ENCODE measurements at places on chromosomes 12 and 14.

- no peak for DNase-seq
Observed at GRCh38 chr12:98737322-98737712, 92.2 kb downstream of the APAF1 start.

GRCh38 chr14:85764822-85765221 lies 234.9 kb downstream of the FLRT2 start:
- no peak for DNase-seq

- no peak for DNase-seq
Observed at GRCh38 chr12:44654646-44655639, 221.2 kb downstream of the NELL2 start.

DNA sequence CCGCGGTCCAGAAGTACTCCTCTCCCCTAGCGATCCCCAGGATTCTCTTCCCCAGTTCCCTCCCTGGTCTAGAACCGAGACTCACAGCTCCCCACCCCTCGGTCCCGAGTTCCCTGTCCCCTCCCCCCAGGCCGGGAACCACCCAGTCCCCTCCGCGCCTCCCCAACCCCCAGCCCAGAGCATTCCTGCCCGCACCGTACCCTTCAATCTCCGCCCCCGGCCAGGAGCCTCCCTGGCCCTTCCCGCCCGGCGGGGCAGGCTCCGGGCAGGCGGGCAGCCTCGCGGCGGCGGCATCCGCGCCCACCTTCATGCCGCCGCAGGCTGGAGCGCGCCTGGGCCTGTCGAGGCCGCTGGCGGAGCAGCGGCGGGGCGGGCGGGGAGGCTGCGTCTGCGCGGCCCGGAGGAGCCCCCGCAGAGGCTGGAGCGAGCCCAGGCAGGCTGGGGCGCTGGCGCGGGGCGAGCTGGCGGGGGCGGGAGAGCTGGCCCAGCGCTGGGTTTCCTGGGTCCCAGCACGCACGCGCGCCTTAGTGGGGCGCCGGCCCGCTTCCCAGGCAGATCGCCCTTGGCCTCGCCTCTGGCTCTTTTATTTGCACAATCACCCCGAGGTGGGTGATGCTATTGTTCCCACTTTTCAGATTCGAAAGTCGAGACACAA lies 22.2 kb upstream of the GPR132 start:
- peak; percentile 84 for DNase-seq

DNA sequence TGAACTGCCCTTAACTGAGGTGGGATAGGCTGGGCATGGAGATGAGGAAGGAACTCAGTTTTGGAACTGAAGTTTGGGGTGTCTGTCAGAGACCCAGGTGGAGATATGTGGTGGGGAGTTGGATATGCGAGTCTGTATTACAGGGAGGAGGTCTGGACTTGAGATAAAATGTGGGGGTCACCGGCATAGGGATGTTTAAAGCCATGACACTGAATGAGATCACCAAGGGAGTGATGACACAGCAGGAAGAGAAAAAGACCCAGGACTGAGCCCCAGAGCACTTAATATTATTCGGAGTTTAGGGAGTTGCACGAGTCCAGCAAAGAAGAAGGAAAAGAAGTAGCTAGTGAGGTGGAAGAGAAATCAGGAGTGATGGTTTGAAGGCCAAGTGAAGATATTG lies 4.0 kb upstream of the OASL start:
- no peak for DNase-seq

DNA sequence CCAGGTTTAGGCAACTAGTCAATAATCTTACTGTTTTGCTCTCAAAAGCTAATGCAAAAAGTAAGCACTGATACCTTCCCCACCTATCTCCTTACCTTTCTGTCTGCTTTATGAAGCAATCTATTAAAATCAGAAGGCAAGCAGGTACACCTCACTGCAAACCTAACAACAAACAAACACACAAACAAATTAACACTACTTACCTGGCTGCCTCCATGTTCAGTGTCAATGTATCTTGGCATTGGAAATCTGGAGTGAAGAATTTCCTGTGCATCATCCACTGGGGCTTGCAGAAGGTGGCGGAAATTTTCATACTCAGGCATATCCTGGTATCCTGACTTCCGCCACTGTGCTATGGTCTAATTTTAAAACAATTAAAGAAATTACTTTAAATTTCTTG lies 62.5 kb downstream of the SEC23A start:
- no peak for DNase-seq

DNA sequence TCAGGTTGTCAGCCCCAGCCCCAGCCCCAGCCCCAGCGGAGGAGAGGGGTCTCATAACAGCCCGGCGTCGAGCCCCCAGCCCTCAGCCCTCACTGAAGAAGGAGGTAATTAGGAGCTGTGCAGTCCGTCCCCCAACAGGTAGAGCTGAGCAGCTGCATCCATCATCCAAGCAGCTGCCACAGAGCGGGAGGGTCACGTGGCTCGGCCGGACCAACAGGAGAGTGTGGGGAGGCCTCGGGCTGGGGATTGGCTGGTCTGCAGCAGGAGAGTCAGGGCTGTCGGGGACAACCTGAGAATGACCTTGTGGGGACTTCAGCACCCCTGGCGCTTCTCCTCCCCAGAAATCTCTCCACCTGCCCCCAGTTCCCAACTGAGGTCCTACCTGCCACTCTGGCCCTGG lies 29.6 kb downstream of the SMUG1 start:
- peak; percentile 86 for DNase-seq

- no peak for DNase-seq
Observed at GRCh38 chr12:119885549-119885948, 8.4 kb upstream of the CIT start.

DNA sequence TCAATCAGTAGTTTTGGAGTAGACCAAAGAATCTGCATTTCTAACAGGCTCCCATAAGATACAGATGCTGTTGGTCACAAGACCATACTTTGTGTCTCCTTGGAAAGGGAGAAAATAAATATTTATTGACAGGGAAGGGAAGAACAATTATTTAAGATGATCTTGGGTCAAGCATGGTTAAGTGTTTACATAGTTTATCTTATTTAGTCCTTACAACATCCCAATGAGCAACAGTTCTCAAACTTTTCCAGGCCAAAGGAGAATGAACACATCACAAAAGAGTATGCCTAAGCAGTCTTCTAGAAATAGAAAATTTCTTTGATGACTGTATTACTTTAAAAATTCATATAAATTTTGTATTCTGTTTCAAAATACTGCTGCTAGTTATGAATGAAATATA lies 8.8 kb downstream of the LPCAT3 start:
- no peak for DNase-seq

- DNase-seq: no peak
Observed at GRCh38 chr14:104747876-104748275, 5.1 kb upstream of the SIVA1 start.

GRCh38 chr12:13350381-13350780 lies 153.9 kb downstream of the EMP1 start:
- no peak for DNase-seq

GRCh38 chr12:42472376-42472775 lies 117.2 kb downstream of the PRICKLE1 start:
- DNase-seq: no peak

GRCh38 chr12:121797937-121798786 lies 4.7 kb upstream of the RHOF start:
- peak; percentile 86 for DNase-seq

GRCh38 chr12:47650469-47650868 lies 55.4 kb downstream of the RPAP3 start:
- no peak for DNase-seq

DNA sequence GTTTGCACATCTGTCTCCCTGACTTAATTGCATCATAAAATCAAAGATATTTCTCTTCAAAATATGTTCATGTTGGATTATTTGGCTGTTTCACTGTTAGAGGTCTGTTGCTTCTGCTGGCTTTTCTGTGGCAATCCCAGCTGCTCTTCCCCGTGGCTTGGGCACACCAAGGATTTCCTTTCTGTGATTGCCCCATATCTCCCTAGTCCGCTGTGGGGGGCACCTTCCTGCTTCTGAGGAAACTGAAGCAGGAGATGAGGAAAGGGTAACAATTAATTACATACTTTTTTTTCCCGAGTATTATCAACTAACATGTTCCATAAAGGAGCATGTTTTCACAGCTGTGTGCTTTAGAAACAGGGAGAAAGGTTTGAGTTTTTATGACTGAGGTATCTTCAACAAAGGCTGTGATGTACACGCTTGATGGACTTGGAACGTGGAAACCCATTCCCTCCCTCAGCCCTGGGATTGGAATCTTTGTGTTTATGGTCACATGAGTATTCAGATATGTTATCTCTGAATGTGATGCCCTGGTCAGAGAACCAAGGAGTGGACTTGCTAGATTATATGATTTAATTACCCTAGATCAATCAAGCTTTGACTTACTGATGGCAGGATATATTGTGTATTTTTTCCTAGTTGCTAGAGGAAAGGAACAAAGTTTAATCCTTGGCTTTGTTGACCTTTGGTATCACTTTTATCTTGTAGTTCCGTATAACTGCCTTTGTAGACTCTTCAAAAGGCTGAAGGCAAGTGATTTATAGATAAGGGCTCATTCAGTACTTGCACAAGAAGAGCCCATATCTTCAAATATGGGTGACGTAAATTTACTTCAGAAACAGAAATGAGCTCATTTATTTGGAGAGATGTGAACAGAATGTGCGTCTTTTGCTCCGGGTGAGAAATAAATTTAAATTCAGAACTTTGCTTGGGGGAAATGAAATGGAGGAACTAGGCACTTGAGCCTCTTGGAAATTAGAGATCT lies 46.7 kb downstream of the BORCS5 start:
- peak; percentile 62 for DNase-seq

GRCh38 chr12:49868952-49869815 lies 26.3 kb upstream of the BCDIN3D start:
- DNase-seq: peak; percentile 95

GRCh38 chr12:113173081-113173698 lies 12.1 kb downstream of the DDX54 start:
- peak; percentile 26 for DNase-seq

DNA sequence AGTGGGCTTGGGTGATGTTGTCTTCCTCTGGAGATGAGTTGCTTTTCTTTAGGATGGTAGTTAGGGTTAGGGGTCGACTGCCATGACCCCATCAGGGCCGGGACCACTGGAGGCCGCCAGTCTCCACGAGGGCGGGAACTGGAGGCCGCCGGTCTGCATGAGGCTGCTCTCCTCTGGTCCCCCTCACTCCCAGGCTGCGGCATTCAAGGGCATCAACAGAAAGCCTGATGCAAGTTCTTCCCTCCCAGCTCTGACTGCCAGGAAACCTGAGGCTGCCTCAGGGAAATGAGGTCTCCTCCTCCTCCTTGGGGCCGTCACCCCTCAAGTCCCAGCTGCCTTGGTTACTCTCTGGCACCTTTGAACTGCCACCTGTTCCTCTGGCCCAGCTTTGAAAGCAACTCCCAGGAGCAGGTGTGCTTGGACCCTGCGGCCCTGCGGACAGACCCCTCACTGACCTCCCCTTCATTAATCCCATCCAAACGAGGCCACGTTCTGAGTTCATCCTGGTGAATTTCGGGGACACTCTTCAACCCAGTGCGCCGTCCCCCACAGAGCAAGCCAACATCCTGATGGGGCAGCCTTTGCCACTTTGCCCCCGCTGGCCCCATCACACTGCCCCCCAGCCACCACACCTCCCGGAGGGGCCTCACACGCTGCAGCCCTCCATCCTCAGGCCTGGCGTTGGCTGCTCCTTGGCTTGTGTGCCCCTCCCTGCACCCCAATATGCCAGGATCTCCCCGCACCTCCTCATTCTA lies 37.2 kb upstream of the FBRSL1 start:
- no peak for DNase-seq
